ENCODE measurements at places on chromosomes 3 and 15. TPM values are rescaled to one million over a fixed set of nuclear protein-coding genes. Genes with fewer than 3 reads are reported as not detected.

GRCh38 chr3:14547693-14548092 is 7.6 kb upstream of the GRIP2 start:
- peak; percentile 2 for DNase-seq

RBP2 gene
- not detected for polyA plus RNA-seq

IL20RB gene
- polyA plus RNA-seq = 0.71 TPM

GRCh38 chr3:110569073-110569472 is 502.5 kb upstream of the NECTIN3 start:
- no peak for DNase-seq

DNA sequence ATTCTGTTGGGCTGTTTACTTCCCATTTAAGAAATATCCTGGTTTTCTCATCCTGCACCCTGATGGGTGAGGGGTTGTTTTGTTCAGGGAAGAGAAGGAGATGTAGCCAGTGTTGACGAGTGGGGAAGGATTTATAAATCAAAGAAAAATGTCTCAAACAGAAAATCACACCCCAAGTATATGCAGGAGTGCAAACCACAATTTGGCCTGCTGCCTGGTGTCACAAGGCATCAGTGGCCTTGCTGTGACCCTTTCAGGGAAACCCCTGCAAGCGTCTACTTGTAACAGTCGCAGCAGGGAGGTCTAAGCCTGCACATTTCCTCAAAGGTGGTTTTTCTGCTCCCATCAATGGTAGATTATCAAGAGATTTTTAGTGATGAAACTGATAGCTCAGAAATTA is 132.6 kb upstream of the LRRN1 start:
- DNase-seq = no peak

TMEM40 gene
- polyA plus RNA-seq = 10.1 TPM

SH2D7 gene
- polyA plus RNA-seq = not detected

DNA sequence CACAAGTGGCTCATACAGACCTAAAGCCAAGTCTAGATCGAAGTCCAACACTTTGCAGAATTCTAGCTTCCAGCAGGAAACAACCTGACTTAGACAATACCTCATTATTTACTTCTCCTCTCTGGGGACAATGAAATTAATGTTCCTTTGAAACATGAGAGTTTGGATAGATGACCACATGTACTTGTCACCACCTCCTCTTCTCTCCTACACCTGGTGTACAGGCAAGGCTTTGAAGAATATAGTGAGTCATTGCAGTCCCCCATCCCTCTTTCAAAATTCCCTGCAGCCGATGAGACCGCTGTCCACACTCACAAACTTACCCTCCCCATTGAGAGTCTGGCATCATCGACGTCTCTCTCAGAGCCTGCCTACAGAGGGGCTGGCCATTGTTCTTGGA is 189.0 kb upstream of the HES1 start:
- DNase-seq = no peak

GRCh38 chr15:99139276-99139675 is 34.4 kb downstream of the SYNM start:
- DNase-seq = no peak

DNA sequence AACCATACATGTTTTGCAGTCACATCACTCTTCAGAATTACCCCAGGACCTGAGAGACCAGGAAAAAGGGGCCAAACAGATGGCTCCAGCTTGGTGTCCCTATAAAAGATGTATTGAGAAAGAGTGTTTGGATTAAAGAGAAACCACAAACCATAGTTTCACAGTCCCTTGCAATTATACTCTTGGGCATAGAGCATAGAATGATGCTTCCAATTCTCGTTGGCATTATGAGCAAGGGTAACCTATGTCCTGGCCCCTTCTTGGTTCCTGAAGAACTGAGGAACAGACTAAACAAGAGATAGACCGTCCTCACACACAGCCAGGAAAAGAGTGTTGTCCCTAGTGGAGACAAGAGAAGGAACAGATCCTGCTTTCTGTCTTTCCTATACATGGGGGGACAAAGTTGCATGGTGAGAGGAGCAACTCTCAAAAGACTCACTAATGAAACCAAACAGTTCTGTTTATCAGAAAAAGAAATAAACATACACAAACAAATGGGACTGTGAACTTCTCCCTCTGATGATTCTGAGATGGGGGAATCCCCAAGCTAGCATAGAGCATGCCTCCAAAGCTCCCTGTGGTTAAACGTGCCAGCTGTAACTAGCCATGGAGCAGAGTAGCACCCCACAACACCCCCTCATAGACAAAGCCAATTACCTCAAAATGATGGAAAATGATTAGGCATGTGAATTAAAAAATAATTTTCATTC is 908.6 kb downstream of the NTRK3 start:
- DNase-seq = no peak

DNA sequence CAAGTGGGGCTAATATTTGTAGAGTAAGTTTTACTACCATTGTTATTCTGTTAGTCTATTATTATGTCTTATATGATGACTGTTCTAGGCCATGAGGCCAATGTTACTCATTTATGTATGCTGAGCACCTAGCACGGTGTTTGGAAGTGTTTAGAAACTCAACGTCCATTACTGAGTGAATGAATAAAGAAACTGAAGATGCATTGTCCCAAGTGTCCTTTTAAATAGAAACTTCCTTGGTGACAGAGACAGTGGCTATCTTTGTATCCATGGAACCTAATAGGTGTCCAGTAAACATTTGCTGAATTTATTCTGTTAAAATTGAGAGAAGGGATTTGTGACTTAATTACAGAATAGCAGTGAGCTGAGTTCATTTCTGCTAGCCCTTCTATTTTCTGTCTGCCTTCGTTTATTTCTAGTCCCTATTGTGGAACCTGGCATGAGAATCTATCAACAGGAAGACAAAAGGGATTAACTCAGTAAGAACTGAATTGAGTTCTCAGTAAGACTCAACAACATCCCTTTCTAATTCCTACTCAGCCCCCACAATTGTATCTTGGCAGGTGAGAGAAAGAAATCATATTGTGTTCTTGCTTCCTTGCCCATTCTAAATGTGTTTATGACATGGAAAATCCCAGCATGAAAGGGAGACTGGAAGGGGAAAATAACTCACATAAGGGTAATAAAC is 246.6 kb upstream of the LRRC3B start:
- DNase-seq = no peak

DNA sequence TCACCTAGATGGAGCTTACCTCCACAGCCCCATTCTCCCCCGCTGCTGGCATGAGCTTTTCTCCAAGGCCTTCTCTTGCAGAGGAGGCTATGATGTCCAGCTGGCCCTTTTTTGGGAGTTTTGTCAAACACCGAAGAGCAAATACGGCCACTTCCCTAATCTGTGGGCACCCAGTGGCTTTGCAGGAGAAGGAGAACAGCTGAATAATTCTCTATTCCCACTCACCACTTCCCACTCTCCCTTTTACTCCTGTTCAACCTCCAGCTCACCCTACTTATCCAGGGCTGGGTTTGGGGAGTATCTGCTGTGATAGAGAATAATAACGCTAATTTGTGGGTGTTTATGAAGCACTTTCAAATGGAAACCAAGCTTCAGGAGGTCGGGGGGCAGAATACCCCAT is 93.0 kb downstream of the AAGAB start:
- no peak for DNase-seq

GRCh38 chr3:147775816-147776530 is 366.8 kb downstream of the ZIC1 start:
- DNase-seq = no peak

DNA sequence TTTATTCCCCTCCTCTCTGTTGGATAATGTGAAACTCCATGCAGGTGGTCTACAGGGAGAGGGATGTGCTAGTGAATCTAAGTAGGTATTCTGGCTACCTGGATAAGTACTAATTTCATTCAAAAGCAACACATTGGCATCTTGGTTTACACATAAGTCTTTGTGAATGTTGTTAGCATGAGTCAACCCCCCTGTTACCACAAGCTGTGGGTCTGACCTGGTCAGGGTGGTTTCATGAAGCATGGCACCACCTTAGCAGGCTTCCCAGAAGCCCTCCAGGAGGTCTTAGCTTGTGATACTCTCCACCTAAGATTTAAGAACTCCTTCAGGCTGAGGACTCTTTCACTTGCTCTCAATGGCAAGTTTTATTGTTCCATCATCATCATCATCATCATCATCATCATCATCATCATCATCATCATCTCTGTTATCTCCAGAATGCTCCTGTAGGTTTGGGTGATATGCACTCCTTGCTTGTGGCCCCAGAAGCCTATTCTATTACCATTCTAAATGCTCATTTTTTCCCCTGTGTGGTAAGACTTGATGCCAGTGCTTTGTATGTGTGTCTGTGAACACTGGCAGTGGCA is 62.8 kb downstream of the EPHB1 start:
- DNase-seq = no peak

TMCO5A gene
- not detected for polyA plus RNA-seq

DNA sequence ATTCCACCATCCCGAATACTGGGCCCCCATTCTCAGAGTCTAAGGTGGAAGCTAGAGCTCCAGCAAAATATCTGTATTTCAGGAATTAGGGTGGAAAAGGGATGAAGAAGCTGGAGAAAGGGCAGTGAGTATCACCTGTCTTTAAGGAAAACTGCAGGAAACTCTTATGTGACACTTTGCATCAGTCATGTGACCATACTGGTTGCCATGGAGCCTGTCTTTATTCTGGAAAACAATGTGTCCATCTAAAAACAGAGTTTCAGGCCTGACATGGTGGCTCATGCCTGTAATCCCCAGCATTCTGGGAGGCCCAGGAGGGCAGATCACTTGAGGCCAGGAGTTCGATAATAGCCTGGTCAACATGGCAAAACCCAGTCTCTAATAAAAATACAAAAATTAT is 52.9 kb upstream of the FSIP1 start:
- DNase-seq = no peak

LRRC31 gene
- not detected for polyA plus RNA-seq

GRCh38 chr3:39101022-39101689 is 6.3 kb downstream of the GORASP1 start:
- no peak for DNase-seq

DNA sequence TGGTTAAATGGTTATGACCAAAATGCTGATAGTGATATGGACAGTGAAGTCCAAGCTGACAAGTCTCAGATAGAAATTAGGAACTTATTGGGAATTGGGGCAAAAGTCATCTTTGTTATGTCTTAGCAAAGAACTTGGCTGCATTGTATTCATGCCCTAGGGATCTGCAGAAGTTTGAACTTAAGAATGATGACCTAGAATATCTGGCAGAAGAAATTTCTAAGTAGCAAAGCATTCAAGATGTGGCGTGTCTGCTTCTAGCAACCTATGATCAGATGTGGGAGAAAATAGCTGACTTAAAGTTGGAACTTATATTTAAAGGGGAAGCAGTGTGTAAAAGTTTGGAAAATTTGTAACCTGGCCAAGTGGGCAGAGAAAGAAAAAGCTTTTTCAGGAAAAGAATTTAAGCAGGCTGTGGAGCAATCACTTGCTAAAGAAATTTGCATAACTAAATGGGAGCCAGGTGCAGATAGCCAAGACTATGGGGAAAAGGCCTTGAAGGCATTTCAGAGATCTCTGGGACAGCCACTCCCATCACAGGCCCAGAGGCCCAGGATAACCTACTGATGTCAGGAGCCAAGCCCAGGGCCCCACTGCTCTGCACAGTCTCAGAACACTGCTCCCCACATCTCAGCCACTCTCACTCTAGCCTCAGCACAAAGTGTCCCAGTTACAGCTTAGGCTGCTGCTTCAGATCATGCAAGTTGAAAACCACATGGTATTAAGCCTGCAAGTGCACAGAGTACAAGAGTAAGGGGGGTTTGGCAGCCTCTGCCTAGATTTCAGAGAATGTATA is 147.8 kb upstream of the TGFBR2 start:
- no peak for DNase-seq

GRCh38 chr3:119571688-119572087 is 7.6 kb upstream of the ADPRH start:
- DNase-seq = peak; percentile 30

GRCh38 chr3:30655187-30655812 is 48.9 kb downstream of the TGFBR2 start:
- DNase-seq = no peak

- no peak for DNase-seq
These were observed 43.8 kb upstream of the FBXL22 start for GRCh38 chr15:63553388-63553791.

IQCH gene
- 0.29 TPM for polyA plus RNA-seq

GOLGA8H gene
- polyA plus RNA-seq = 0.32 TPM

DNA sequence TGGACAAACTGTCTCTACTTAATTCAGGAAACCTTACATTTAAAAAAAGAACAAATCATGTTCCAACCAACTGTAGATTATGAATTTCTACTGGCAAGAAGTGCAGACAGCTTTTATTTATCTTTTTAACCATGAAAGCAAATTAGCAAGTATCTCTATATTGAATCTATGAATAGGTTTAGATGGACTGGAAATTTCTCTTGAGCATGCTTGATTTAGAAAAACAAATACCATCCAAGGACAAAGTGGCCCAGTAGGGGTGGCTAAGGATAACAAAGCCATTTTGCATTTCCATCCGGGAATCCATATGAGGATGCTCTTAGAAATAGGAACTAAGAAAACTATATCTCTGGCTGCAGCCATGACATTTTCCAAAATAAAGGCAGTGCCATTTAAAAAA is 150.6 kb downstream of the KCNMB2 start:
- DNase-seq = no peak

DNA sequence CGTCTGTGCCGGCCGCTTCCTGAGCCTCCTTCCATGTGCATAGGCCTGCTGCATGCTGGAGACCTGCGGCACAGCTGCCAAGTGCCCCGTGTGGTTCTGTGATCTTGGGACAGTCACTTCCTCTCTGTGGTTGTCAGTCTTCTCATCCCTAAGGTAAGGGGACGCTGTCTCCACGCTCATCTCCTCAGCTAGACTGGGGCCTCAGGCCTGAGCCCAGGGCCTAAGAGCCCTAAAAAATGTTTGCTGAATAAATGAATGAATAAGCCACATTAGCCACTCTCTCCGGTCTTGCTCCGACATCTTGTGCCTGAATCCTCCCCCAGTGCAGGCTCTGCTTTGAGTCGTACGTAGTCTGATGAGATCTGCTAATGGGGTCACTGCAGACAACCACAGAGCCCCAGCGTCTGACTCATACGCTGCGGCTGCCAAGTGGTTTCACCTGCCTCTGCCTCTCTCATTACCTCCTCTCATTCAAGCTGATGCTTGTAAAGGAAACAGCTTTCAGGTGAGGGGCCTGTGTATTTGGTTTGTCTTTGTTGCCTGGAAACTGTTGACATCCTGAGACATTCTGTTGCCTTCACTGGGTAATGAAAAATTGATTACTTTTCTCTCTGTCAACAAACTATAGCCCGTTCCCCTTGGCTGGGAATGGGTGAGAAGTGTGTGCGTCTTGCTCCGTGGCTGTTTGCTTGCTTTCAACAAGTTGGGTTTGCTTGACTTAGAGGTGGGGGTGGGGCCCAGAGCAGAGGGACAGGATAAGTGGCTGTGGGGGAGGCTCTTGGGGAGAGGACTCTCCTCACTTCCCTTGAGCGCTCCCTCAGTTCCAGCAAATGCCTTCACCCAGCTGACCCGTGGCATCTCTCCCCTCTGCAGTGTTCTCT is 15.9 kb downstream of the RPLP1 start:
- DNase-seq = no peak

ALDH1L1 gene
- 14.9 TPM for polyA plus RNA-seq

CHRFAM7A gene
- polyA plus RNA-seq = 0.68 TPM

DNA sequence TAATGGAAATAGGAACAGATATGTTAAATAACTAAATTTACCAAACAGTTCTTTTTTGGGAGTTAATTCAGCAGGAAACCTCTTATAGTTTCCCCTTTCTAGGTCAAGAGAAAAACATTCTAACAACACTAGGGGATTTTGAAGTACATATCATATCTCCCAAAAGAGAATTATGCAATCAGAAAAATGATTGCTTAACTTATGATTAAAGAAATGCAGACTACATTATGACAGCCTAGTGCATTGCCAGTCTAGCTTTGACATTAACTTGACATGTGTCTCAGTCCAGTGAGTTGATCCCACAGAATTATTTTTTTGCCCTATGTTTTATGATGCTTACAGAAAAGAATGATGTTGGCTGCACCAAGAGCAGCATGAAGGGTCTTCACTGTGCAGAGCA is 31.7 kb upstream of the NPHP3 start:
- DNase-seq = no peak

All from heart right ventricle (tissue), 16 donors.